ENCODE measurements at places on chromosomes 5 and 9.

GRCh38 chr5:126096442-126097006 lies 326.7 kb upstream of the GRAMD2B start:
- DNase-seq: no peak

GRCh38 chr5:97019435-97020117 lies 83.7 kb downstream of the LNPEP start:
- peak; percentile 34 for DNase-seq

GRCh38 chr5:30832519-30832918 lies 361.0 kb upstream of the CDH6 start:
- no peak for DNase-seq

- DNase-seq: no peak
Measured at GRCh38 chr5:132474131-132474723, 16.3 kb downstream of the IRF1 start.

GRCh38 chr5:105730982-105731381 lies 1939.8 kb downstream of the EFNA5 start:
- no peak for DNase-seq

- peak; percentile 94 for DNase-seq
Measured at GRCh38 chr5:107469485-107470294, 201.0 kb downstream of the EFNA5 start.

- DNase-seq: no peak
Measured at GRCh38 chr5:122902263-122902662, 56.9 kb downstream of the SNX24 start.

- no peak for DNase-seq
Measured at GRCh38 chr5:132411304-132412013, 41.9 kb downstream of the SLC22A5 start.

- no peak for DNase-seq
Measured at GRCh38 chr5:100694100-100694499, 158.9 kb downstream of the FAM174A start.

DNA sequence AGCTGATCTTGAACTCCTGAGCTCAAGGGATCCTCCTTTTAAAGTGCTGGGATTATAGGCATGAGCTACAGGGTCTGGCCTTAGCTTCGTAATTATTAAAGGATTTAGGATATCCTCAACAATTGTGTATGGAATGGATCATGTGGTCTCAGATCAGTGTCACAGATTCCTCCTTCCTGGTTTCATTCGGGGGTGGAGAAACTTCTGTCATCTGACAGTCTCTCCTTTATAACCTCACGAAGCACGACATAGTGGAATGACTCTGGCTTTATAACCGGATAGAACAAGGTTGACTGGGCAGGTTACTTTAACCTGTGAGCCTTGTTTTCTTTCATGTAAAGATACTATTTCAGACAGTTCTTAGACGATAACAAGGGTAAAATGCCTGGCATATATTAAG lies 4.4 kb upstream of the GNG10 start:
- no peak for DNase-seq

- peak; percentile 73 for DNase-seq
Measured at GRCh38 chr5:160315968-160316367, 3.6 kb upstream of the CCNJL start.

GRCh38 chr9:129412814-129413536 lies 207.9 kb downstream of the C9orf50 start:
- peak; percentile 78 for DNase-seq

DNA sequence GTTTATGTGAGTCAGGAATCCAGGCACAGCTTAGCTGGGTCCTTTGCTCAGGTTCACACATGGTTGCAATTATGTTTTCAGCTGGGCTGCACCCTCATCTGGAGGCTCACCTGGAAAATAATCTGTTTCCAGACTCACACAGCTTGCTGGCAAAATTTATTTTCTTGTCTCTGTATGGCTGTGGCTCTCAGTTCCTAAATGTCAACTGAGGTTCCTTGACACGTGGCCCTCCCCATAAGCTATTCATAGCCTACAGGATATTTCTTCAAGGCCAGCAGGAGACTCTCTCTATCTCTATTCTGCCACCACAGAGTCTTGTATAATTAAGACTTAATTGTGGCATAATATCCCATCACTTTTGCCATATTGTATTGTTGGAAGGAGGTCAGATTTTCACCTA lies 732.0 kb downstream of the CDH18 start:
- DNase-seq: no peak

DNA sequence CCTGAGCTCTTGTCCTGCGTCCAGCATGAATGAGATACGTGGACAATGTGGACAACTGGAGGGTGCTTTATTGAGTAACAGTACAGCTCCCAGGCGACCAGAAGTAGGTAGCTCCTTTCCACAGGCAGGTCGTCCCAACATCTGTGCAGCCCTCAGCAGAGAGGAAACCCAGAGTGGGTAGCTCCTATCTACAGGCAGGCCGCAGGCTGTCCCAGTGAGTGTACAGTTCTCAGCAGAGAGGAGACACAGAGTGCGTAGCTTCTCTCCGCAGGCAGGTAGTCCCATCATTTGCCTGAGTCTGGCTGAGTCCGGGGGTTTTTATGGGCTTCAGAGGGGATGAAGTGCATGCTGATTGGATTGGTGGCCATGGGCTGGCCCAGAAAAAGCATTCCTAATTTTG lies 373.3 kb downstream of the CHSY3 start:
- no peak for DNase-seq

DNA sequence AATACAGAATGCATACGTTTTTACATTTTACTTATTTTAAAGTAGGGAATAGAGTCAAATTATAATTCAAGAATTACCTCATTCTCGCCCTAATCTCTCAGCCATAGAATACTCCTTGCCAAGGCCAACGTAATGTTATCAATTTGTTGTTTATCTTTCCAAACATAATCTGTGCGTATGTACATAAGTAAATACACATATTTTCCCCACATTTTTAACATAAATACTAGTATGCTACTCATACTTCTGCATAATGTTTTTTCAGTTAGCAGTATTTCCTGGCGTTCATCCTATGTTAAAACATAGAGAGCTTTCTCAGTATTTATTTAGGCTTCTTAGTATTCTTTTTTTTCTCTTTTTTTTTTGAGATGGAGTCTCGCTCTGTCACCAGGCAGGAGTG lies 28.8 kb downstream of the RBM27 start:
- DNase-seq: no peak

DNA sequence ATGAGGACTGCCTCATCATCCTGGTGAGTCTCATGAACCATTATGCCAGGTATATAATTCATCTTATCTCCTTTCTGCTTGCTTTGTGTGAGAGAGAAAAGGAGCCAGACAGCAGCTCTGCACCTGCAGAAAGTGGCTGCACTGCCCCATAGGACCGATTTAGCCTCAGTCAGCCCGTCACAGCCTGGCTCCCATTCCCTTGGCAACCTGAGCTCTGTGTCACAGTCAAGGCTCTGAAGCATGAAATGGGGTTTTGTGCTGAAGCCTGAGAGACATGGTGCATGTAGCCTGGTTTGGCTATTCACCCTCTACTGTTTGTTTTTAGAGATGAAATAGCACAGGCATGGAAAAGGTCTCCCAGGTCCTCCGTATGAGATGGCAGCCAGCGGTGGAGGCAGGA lies 198.3 kb downstream of the KCTD16 start:
- no peak for DNase-seq

DNA sequence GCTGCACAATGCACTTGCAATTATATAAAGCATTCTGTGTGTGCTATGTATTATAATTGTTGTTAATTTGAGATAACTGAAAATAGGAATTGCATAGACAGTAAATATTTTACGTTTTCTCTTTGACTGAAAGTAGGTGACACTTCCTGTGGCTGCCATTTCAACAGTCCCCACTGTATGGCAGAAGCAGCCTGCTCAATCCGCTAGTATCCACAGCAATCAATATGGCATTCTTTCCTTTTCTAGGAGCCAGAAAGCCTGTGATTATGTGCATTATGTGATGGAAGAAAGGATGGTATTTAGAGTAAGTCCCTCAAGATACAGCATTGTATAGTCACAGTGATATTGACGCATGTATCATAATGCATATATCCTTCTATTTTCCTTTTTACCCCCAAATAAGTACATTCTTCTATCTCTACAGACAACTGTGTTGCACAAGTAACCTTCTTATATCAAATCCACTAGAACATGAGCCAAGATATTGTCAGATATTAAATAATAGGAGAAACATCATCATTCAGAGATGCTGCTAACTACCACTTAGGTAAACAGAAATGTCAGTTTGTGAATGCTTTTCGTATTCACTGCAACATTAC lies 59.7 kb downstream of the CARTPT start:
- peak; percentile 14 for DNase-seq

DNA sequence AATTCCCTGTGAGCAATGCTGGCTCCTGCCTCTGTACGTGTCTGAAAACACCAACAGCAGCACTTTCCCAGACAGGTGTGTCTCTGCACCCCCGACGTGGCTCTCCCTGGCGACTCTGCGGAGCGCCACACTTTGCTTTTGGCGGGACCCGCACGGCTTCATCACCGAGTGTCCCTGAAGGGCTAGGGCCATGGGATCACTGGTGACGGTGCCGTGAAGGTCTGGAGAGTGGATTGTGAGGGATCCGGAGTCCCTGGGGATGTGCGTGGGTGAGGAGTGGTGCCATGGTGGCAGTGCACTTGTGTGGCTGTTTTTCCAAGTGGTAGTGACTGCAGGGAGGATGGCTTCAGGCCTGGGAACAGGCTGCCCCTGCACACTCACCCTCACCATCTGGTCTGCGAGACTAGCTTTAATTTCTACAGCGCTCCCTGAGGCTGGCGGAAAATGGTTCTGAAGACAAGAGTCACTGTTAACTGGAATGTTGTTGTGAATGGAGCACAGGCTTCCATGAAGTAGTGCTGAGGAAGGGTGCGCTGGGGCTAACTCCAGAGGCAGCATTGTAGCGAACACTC lies 3.2 kb downstream of the NKD2 start:
- DNase-seq: no peak

DNA sequence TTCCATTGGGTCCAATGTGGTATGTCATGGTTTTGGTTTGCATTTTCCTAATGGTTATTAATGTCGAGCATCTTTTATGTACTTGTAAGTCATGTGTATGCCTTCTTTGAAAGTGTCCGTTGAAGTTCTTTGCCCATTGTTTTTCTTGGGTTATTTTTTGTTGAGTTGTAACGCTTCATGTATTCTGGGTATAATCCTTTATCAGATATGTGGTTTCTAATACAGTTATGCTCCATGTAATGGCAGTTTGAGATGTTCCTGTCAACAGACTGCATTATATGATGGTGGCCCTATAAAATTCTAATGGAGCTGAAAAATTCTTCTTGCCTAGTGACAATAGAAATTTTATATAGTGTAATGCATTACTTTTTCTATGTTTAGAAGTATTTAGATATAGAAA lies 17.2 kb downstream of the RIC1 start:
- no peak for DNase-seq

DNA sequence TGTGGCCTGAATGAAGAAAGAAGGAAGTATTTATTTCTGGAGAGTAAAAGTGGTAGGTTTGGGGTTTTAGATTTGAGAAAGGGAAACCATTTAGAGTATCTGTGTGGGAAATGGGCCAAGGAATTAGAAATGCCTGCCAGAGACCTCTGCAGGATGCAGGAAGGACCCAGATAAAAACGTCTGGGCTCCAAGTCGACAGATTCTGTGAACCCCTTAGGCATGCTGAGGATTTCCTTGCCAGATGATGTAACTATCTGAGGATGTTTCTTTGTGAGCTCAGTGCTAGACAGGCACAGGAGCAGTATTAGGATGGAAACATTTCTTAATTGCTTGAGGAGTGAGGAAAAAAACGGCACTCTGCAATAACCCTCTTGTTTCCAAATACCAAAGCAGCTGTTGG lies 251.8 kb upstream of the DMRT1 start:
- peak; percentile 31 for DNase-seq

GRCh38 chr5:133354323-133355185 lies 257.8 kb downstream of the FSTL4 start:
- no peak for DNase-seq

DNA sequence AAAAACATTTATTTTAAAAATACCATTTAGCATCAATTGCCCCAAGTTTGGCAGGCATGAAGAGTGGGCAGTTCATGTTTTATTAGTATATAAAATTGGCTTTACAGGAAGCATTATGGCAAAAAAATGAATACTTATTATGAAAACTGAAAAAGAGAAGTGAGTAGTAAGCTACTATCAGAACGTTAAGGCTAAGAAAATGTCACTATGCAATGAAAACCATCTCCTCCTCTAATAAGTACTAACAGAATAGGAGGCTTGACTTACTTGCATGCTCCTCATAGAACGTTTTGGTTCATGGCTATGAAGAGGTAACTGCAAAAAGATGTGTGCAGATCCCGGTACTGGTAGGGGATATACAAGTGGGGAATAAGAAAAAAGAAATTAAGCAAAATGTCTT lies 23.6 kb downstream of the TICAM2 start:
- no peak for DNase-seq

DNA sequence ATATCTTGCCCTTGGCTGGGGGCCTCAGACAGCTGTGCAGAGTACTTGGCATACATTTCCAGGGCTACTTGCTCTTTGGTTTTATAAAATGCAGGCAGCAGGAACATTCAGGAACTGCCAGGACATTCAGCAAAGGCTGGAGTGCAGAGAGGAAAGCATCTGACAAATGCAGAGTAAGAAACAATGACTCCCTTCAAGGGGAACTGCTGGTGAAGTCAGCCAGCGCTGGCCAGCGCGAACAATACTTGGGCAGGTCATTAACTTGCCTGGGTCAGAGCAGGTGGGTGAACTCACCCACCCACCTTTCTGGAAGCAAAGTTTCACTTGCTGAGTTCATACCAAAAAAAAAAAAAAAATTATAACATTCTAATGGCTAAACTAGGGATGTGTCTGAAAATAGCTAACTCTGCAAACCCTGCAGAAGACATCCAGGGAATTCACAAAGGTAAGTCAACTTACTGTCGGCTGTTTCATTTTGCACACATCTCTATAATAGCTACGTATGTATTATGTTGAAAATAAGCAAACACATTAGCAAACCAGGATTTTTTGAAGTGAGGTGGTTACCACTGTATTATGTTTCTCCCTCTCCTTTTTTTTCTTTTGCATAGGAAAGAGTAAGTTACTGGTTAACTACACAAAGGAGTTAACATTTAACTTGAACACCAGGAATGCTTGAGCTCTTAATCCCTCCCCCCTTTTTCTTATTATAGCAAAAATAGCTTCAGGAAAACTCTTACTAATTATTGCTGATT lies 152.2 kb downstream of the GLIS3 start:
- DNase-seq: no peak

DNA sequence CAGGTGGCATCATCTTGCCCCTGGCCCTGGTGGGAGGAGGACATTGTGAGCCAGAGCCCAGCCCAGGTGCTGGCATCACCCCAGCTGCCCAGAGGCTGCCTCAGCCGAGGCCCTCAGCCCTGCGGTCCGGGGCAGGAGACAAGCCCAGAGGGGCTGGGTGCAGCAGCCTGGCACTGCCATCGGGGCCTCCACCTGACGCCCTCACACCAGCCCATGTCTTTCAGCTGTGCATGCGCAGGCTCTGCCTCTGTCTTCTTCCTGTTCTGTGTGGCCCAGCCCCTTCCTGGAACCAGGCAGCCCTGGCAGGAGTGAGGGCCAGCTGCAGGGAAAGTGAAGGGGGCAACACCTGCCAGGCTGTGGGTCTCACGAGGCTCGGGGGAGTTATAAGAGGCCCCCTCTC lies 4.8 kb upstream of the CEL start:
- no peak for DNase-seq

- no peak for DNase-seq
Measured at GRCh38 chr5:118519466-118519865, 468.9 kb downstream of the DTWD2 start.

Data from IMR-90 (cell line).